ENCODE measurements at places on chromosomes 3 and 15.

DNA sequence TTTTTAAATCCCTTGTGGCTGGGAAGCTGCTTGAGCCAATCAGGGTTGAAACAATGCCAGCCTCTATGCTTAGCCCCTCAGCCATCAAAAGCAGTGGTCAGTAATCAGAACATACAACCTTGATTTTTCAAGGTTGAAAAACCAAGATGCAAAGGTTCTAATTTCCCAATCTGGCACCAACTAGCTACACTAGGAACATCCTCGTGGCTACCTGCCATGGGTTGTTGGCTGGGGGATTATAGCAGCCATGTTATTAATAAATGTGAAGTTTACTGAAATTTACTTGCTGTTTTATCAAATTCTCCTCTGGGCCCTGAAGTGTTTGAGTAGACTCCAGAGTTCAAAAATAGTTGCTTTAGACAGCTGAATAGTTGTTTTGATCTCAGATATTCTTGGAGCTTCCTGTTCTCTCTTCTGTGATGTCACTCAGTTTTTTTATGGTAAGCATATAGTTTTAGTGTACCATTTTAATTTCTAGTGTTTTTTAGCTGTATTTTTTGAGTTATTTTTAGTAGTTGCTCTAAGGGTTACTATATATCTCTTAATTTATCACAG is 31.9 kb downstream of the PCCB start:
- no peak for DNase-seq

DNA sequence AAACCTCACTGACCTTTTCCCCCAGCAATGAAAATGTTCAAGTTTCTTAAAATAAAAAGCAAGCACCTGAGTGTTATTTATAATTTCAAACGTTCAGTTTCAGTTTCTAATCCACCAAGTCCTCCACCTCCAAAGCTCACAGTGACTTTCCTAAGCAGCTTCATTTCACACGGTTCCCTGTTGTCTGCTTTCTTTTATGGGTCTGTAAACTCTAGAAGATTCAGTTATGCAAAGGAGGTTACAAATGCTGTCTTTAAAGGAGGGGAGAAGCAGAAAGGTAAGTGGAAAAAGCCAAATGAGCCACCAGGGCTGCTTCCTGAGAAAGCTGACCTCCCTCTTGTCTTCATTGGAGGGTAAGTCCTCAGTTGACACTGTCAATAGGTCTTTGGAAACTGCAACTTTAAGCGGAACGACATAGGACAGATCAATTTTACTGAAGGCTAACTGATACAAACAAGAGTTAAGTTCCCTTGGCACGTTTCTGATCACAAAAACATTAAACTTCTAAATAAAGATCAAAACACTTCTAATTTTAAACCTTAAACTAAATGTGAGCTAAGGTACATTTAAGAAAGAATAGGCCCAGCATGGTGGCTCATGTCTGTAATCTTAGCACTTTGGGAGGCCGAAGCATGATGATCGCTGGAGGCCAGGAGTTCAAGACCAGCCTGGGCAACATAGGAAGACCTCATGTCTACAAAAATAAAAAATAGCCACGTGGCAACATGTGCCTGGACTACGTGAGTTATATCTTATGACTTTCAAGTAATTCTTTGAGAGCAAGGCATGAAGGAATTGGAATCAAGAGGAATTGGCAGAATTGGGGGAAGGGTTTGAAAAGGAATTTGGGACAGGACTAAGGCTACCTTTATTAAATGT is 151.9 kb upstream of the UBE2E1 start:
- DNase-seq, result no peak

DNA sequence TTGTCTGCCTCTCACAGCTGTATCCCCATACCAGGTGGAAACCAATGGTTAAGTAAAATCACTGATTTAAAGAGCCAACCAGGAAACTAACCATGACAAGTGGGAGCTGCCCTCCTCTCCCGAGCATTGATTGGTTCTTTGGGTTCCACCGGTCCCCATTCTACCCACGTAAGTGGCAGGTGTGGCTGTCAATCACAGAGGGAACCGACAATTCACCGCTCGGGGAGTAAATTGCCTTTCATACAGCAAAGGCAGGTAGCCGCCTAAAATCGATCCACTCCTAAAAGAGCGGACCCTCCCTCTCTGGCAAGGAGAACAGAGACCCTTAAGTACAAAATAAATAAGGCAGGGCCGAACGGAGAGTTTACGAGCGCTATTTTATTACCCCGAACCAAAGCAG is 1.2 kb downstream of the ERC2 start:
- peak; percentile 71 for DNase-seq

- DNase-seq, result no peak
These were observed 72.7 kb downstream of the ZNF621 start for GRCh38 chr3:40597441-40597840.

- DNase-seq, result no peak
These were observed 88.9 kb upstream of the PTX3 start for GRCh38 chr3:157347577-157348303.

GRCh38 chr3:63961891-63962290 is 49.7 kb upstream of the SCAANT1 start:
- DNase-seq, result no peak

DNA sequence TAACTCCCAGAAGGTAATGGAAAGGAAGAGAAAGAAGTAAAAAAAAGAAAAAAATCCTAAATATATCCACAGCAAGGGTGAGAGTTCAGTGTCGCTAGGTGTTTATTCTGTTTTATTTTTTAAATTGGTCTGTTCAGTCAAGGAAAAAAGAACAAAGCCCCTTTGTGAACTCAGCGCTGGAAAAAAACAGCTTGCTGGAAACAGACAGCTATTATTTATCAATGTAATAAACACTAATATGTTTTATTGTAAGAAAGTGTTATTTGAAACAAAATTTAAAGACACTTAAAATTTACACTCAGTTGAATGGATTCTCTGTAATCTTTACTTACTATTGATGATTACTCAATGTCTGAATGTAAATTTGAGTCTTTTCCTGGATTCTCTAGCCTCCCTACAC is 32.3 kb upstream of the LEKR1 start:
- no peak for DNase-seq

- DNase-seq, result no peak
These were observed 819.7 kb downstream of the FHIT start for GRCh38 chr3:60431599-60431958.

DNA sequence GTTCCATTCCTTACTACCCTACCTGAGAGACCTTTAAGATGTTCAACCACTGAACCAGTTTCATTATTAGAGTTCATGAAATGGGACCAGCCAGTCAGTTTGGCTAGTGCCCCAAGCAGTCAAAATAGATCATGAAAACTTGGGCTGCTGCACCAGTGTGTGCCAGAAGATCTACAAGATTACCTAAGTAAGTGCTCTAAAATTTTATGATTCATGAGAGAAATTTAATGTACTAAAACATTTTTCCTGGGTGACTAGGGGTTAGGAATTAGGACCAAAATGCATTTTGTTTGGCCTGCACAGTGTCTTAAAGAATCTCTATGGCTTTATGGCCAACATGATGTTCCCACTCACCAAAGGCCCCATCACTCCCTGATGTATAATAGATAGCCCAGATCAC is 214.7 kb downstream of the ATP8B4 start:
- DNase-seq, result no peak

- DNase-seq, result no peak
These were observed 25.5 kb upstream of the NUDT16 start for GRCh38 chr3:131356006-131356595.

- no peak for DNase-seq
These were observed 1505.7 kb upstream of the CADM2 start for GRCh38 chr3:83453056-83453455.

GRCh38 chr15:34217587-34218225 is 7.1 kb upstream of the EMC4 start:
- no peak for DNase-seq

GRCh38 chr3:8529181-8529637 is 27.6 kb downstream of the LMCD1 start:
- no peak for DNase-seq

- no peak for DNase-seq
These were observed 239.3 kb downstream of the CPNE4 start for GRCh38 chr3:131795390-131796090.

DNA sequence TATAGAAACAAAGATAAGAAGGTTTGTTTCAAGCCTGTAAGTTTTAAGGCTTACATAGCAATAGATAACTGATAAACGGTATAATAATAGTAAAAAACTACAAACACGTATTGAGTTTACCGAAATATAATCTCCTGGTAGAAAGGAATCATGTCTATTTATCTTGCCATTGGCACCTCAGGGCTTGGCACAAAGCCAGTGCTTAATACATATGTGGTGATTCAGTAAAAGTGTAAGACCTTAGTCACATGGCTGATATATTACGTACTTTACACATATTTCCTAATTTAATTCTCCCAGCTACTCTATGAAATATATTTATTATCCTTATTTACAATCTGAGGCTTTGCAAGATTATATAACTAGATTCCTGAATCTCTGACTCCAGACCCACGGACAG is 32.0 kb upstream of the SLCO3A1 start:
- DNase-seq, result no peak

All from stimulated activated naive CD8-positive, alpha-beta T cell treated with anti-CD3 and anti-CD28 coated beads, Interleukin-15, amount 100 ng/mL, for 72 hours (primary cell).